Upper lobe of left lung (tissue), 6 donors: ENCODE measurements at places on chromosomes 1 and 21. TPM values are rescaled to one million over a fixed set of nuclear protein-coding genes. Genes with fewer than 3 reads are reported as not detected.

DNA sequence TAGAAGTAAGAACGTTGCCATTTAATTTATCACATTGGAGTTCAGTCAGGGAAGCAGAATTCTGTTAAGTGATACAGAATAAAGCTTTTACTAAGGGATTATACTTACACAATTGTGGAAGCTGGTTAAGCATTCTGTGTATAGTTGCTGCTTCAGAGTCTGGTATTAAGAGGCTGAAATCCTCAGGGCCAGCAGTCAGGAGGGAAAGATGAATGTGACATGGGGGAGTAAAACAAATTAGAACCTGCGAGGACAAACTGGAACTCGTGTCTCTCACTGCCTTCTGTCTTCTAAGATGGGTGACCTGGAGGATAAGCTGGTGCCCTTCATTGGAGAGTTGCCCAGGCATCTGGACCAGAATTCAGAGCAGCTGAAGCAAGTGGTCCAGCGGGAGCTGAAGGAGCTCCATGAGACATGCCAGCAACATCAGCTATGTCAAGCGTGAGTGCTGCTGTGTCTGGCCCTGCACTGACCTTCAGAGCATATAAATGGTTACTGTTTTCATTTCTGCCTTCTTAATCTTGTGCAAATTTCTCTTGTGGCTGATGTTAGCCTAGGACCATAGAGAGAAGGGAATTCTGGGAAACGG, 23.0 kb downstream of the MARK1 start:
- DNase-seq = no peak

DNA sequence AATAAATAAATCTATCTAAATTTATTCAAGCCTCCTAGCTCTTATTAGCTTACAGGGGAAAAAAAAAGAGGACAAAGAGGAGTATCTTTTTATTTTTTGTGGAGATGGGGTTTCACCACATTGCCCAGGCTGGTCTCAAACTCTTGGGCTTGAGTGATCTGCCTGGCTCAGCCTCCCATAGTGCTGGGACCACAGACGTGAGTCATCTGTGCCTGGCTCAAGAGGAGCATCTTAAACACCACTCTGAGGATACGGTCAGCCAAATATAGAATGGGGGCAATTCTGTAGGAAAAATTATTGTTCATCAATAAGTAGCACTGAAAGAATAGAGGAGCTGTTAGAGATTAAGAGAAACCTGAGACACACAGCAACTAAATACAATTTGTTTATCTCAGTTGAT, 24.1 kb downstream of the SLC45A3 start:
- no peak for DNase-seq

DNA sequence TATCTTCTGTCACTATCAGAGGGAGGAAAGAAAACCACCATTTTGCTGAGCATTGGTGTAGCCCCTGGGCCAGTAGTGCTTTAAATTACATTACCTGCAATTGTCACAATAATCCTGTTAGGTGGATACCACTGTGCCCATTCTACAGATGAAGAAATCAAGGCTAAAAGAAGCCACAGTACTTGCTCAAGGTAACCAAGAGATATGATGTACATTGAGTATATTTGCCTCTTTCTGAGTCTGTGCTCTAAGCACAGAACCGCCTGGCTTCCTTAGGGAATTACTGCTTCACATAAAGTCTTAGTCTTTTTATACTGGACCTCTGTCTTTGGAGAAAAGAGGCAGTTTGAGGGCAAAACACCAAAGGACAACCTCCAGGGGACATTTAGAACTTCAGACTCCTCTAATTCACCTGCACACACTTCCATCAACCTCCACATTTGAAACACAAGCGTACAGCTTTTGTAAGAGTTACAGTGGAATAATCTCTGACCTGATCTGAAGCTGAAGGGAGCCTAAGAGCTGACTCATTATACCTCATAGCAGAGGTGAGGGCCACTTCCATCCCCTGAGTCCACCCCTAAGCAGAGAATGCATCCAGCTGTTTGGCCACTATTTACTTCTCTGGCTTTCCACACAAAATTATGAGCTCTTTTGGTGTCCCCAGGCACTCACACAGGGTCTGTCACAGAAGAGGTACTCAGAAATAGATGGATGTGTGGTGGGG, 61.8 kb downstream of the PLPP3 start:
- DNase-seq = no peak

DNA sequence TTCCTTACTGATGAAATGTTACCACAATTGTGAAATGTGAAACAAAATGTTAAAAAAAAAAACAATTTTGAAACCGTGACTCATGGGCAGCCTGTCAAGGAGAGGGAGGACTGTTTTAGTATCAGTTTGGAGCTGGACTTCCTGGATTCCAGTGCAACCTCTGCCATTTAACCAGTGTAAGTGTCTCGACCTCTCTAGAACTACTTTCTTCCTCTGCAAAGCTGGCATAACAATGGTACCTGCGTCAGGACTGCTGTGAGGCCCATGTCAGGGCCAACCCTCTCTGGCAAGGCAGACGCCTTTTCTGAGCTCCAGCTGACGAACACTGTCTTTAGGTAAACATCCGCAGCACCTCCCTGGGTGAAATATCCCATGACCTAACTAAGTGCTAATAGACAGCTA, 20.9 kb downstream of the URB1 start:
- DNase-seq = no peak

- no peak for DNase-seq
These were observed 8.1 kb upstream of the LEFTY1 start for GRCh38 chr1:225896937-225897549.

DNA sequence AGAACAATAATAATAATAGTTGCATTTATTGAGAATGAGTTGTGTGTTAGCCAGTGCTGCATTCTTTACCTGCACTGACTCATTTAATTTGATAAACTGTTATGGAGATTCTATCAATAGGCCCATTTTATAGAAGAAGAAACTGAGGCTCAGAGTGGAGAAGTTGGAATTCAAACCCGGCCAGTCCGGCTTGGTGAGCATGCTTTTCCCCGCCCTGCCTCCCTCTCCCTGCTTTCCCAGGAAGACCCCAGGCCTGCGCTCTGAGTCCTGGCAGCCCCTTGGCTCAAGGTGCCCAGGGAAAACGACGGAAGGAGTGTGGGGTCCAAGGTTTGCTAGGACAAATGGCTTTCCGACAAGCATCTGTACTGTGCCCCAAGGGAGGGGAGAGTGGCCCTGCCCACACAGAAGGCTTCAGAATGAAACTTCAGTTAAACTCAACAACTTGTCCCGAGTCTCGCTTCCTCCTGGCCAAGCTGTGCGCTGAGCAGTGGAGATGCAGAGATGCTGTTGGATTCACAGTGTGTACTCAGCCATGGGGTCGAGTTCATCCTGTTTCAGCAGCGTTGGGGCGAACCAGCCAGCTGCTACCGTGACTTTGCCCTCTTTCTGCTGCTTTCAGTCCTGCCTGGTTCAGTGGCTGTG, 23.3 kb upstream of the PADI6 start:
- no peak for DNase-seq

Gene MAP3K7CL
- 3.5 TPM for total RNA-seq

- DNase-seq = no peak
These were observed 43.5 kb downstream of the TRABD2B start for GRCh38 chr1:47953661-47954060.

Gene LAMC1
- 100 TPM for total RNA-seq
